ENCODE measurements at places on chromosomes 1 and 21.

DNA sequence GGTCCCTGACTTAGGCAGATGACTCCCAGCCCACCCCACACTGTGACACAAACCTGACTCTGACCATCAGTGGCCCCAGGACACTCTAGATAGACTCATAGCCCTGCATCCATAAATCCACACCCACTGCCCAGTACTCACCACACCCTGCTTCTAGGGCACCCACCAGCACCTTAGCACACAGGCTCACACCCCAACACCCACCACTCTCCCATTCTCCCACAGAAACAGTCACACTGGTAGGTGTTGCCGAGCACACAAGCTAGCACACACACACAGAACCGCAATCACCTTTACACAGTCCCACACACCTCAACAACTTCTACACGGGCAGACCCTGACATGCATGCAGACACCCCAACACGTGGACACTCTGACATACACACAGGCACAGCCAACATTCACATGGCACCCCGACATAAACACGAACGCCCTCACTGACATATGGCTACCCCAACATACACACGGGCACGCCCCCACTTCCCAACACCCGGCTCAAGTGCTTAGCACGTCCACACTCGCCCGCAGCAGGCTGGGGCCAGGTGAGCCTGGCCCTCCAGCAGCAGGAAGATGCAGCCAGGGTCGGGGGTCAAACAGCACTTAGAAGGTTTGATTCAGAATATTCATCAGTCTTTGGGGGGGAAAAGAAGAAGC lies 105.5 kb upstream of the TARDBP start:
- no peak for DNase-seq

DNA sequence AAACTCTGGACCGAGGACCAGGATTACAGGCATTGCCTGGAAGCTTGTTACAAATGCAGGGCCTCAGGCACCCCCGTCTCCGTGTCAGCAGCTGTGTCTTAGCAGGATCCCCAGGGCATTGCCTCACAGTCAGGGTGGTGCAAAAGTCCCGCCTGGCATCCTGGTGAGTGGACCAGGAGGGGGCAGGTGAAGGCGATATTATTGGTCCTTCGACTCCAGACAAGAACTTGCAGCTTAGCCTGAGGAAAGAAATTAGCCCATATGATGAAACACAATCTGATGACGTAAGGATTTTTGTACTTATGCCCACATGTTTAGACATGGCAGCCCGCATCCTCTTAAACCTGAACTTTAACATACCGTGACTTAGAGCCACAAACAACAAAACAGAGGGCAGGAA lies 40.8 kb downstream of the RSPH1 start:
- DNase-seq: no peak

GRCh38 chr1:72649991-72650390 lies 367.7 kb upstream of the NEGR1 start:
- DNase-seq: no peak

DNA sequence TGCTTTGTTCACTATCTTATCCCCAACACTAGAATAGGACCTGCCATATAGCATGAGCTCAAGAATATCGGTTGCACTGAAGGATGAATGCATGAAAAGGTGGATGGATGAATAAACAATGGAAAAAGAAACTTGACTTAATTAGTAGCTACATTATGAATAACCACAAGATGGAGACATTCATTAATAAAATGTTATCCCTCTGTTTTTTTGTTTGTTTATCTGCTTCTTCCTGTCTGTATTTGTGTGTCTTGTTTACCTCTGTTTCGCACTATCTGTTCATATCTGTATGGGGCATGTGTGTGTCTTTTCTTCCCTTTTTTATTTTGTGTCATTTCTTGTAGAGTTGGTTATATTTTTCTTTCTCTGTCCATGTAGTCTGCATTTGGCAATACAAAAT lies 1.1 kb upstream of the OR14I1 start:
- no peak for DNase-seq

DNA sequence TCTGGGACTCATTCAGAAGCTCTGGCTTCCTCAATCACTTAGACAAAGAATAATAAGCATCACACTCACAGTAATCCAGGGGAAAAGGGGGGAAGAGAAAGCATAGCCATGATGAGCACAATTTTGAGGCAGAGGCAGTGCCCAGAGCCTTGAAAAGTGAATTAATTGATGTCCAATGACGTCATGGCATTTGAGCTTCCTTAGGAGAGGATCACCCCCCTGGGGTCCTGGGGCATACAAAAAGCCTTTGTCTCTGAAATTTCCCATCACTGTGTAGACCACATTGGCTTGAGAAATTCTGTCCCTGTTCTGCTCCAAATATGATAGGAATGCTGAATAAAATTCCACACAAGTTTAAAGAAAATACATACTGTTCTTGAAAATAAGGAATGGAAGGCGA lies 84.3 kb upstream of the COA6 start:
- no peak for DNase-seq

DNA sequence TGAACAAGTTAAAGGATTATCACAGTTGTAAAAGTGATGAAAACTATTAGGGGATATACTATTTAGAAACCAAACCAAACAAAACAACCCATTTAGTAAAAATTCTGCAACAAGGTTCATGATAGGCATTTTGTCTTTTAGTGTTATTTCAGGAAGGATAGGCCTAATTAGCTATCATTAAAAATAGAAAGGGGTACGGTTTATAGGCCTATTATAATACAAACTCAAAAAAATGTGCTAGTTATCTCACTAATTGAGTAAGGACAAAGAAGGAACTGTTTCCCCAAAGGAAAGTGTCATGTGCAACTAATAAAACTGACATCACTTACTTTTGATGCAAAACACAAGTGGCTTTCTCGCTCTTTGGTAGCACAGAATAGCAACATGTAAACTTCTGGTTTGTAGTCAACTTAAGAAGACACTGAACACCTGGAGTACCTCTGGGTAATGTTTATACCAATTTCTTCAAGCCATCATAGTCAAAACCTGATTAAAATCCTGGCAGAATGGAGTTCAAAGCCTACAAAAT lies 28.5 kb downstream of the SLC16A1 start:
- no peak for DNase-seq

DNA sequence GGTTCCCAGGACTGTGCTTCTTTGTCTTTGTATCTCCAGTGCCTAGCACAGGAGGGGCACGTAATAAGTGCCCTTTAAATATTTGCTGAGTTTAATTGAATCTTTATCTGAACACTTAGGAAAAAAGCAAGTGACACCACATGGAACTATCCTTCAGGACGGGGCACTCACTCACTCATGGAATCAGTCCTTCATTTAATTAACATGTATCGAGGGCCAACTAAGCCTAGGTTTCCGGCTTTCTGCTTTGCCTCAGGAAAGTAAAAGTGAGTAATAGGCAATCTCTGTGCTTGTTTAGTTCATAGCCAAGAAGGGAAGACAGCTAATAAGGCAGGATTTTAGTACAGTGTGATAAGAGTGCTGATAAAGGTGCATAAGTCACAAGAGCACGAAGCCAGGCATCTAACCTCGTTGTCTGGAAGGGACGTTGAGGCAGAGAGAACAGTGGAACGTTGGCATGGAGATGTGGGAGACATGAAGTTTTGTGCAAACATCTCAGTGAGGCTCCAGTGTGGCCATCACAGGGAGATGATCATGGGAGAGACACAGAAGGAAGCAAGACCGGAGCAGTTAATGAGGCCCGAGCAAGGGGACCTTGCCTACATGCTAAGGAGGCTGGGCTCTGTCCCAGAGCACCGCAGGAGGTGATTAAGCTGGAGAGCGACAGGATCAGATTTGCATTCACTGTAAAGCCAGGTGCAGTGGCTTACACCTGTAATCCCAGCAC lies 54.1 kb upstream of the TRIM67 start:
- DNase-seq: no peak

DNA sequence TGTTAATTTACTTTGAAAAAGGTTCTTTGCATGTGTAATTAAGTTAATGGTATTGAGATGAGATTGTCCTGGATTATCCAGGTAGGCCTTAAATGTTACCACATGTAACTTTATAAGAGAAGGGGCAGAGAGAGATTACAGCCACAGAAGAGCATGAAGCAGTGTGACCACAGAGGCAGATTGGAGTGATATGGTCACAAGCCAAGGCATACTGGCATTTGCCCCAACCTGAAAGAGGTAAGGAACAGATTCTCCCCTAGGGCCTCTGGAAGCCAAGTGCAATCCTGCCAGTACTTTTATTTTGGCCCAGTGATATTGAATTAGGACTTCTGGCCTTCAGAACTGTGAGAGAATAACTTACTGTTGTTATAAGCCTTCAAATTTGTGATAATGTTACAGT lies 23.0 kb downstream of the RNF2 start:
- no peak for DNase-seq

DNA sequence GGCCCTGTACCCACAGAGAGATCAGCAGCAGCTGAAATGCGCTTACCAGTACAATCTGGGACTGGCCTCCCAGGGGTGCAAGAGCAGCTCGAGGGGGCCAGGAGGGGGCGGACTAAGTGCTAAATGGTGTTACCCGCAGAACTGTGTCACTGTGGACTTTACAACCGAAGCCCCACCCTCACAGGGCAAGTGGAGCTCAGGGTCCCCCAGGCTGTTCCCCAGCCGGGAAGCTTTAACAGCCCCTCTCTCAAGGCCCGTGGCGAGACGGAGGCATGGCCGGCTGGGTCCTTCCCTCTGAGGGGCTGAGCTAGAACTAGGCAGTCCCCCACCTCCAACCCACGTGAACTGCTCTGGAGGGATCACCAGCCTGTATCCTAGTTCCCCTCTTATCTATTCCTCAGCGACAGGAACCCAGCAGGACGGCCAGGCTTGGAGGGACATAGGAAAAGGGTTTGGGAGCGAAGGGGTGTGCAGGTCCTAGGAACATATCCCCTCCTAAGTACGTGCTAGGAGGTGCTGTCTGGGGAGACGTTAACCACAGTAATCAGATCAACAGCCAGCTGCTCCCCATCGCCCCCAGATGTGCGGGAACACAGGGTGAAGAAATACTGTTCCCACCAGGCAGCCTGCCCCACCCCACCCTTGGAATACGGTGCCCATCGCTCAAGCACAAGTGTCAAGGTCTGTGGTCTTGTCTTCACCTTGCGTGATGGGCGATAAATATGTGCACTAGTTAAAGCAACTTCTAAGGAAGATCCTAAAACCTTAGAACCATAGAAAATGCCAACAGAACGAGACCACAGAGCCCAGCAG lies 24.4 kb downstream of the ZBTB17 start:
- no peak for DNase-seq

GRCh38 chr21:36589352-36589971 lies 109.5 kb upstream of the SIM2 start:
- DNase-seq: no peak

DNA sequence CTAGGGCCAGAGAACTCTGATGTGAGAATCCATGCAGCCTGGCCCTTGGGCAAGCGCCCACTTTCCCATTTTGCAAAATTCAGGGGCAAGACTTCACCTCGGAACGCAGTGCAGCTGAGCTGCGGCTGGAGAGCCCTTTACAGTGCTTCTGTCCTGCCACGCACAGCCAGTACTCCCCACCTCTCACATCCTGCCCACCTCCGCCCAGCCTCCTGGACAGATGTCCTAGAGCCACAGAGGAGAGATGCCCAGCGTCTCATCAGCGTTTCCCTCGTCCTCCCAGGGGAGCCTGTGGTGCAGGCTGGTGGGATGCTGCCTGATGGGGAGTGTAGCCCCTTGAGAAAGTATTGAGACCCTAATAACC lies 29.6 kb downstream of the RUNX3 start:
- DNase-seq: no peak

DNA sequence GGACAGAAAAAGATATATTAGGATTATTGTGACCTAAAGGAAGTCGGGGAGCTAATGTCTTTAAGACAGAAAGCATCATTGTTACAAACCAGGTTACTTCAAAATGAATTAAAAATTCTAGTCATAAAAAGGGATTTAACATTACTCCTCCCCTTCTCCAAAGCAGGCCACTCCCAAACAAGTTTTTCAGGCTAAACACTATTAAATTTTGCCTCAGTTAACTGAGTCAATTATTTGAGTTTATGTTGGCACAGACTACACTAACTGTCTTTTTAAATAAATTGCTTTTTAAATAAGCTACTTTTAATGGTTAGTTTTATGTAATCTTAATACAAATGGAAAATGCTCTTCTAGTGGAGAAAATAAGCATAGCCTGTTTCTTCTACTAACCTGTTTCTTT lies 395.0 kb upstream of the DUSP10 start:
- no peak for DNase-seq

GRCh38 chr1:246577720-246578106 lies 11.5 kb downstream of the CNST start:
- no peak for DNase-seq

- DNase-seq: no peak
Observed at GRCh38 chr1:168390271-168390670, 109.6 kb downstream of the TBX19 start.

- DNase-seq: no peak
Observed at GRCh38 chr1:220943319-220943996, 64.2 kb downstream of the HLX start.

- DNase-seq: peak; percentile 80
Observed at GRCh38 chr21:26845066-26845758, at the start of gene ADAMTS1. TSS of gene ADAMTS1 (minus strand) at chr21:26845409. CDS start at chr21:26844954, 455 bp downstream.

DNA sequence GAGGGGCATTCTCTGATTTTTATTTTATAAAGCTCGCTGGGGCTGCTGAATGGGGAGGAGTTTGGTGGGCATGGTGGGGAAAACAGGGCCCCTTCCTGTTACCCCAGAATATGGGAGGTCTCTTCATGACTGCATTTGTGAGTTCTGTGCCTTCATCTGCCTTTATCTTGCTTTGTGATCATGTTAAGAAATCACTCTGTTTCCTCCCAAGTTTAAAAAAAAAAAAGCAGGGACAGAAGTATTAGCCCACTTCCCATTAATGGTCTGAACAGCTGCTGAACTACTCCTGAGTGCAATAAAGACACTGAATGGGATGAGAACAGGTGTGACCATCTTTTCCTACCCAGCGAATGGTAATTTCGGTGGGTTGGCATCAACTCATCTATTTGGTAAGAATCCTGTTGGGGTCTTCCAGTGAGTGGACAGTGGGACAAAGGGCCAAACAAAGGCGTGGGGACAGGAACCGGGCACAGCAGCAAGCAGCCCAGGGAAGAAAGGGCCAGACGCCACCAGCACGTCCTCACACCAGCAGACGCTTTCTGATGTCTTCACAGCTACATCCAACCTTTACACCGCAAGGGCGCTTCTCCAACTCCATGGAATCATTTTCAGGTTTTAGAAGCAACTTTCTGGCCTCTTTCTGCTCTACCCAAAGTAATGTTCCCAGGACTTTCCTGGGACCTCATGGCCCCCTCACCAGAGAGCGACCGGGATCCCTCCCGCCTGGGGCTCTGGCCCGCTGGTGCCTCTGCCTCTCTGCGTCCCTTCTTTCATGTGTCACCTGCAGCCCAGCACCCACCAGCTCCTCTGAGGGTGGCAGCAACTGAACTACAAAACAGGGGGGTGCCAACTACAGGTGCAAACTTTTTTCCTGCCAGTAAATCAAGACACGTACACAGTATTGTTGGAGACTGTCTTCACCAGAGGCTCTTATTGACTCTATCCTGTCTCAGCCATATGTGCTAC lies 160.2 kb downstream of the ADSS2 start:
- no peak for DNase-seq
